NCI-H187 (cell line): ENCODE measurements at places on chromosomes 1 and 21.

DNA sequence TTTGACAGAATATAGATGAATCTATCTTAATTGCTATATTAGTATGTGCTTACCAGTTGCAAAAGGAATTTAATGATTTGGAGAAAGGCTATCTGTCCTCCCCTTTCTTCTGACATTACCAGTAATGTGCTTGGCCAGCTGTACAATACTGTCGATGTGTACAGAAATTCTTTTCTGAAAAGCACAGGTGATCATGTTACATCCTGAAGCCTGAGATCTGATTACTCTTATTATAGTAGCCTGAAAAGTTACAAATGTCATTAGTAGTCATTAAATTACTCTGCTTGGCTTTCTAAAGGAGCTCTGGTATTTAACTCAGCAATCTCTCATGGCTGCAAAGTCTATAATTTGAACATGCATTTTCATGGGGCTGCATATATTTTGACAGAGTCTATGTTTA lies 209.8 kb downstream of the PTPRC start:
- no peak for DNase-seq

DNA sequence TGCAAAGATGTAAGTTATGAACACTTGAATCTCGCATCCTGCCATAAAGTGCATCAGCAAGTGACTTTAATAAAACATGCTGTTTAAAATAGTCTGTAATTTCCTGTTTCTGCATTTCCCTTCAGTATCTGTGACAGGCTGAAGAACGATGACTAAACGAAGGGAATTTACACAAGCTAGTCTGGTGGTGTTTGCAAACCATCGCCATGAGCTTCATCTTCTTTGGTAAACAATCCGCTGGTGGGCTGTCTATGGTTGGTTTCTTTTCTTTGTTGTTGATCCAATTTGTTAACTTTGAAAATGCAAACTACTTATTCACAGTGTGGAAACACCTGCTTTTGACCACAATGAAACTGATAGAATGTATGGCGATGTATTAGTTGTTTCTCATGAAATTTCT lies 13.9 kb downstream of the SERTAD4 start:
- DNase-seq = no peak

DNA sequence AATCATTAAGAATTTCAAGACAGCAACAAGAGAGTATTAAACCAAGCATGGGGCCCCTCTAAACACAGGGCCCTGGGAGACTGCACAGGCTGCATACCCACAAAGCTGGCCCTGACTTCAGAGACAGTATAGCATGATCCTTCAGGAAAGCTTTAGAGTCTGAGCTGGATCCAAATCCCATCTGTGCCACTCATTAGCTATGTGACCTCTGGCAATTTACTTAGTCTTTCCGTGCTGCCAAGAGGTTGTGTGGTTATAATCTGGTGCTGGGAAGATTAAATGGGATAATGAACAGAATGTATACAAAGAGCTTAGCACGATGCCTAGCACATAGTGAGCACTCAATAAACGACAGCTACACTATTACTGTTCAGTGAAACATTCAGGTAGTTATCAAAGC lies 4.0 kb downstream of the PHC2 start:
- no peak for DNase-seq

- no peak for DNase-seq
Measured at GRCh38 chr1:48450505-48450904, 21.5 kb downstream of the SPATA6 start.

DNA sequence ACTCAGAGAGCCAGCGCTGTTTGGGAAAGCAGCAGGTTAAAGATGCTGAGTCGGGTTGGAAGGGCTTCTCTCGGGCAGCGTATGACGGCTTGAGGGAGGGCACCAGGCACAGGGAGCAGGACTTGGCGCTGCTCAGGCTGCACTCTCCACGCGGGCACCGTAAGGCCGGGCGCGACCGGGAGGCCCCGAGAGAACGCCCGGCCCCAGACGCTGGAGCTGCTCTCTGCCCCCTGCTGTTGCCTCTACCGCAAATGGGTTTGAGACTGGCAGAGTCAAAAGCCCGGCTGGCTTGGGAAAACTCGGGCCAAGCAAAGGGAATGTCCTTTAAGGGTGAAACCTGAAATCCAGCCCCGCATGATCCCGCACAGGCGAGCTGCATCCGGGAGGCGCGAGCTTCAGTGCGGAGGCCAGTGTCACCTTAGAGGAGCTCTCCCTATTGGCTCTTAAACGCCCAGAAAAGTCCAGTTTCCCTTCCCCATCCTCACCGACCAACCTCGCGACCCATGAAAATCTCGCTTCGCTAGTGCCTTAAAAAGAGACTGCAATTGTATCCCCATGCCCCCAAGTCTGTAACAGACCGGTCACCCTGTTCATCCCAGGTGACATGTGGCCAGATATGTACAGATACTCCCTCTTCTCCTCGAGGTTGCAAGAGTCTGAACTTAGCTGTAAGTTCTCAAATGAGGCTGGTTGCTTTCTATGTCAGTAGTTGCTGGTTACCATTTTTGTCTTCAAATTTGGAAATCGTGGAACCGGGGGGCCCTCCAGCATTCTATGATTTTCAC lies 1.1 kb downstream of the PRRX1 start:
- DNase-seq = peak; percentile 25

DNA sequence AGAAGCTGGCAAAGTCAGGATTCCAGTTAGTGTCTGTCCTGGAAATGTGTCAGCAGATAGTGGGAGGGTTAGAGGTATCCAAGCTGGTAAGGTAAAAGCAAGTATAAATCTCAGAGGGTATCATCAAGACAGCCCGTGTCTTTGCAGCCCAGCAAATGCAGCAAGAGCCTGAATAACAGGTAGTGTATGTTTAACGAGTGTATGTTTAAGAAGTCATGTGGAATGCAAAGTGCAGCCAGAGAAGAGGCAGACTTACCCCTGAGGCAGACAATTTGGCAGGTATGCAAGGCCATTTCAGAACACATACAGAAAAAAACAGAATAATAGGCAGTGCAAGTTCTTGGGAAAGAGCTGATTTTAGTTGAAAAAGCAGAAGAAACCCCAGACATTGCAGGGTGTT lies 411.0 kb upstream of the NEGR1 start:
- DNase-seq = no peak

DNA sequence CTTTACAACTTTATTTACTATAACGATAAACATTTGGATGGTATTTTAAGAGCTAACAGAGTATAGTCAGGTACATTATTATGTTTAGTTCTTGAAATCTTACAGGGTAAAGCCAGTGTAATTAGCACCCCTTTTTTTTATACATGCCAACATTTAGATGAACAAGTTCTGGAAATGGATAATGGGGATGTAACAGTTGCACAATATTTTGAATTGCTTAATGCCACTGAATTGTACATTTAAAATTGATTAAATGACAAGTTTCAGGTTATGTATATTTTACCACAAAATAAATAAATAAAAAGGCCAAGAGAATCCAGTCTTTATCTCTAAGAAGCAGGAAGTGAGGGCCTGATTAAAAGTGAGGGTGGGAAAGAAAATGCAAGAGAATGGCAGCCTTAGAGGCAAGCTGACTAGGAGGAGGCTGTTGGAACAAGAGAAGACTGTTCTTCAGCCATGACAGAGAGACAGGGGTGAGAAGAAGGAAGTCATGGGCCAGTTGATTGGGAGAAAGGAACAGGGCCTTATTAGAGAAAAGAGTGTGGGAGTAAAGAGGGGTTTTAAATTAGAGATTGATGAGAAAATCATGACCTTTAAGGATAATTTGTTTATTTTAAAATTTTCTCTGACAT lies 49.9 kb upstream of the TNFSF18 start:
- DNase-seq = no peak

GRCh38 chr1:183757061-183757460 lies 47.9 kb upstream of the RGL1 start:
- DNase-seq = no peak

GRCh38 chr1:235911300-235911662 lies 44.6 kb upstream of the LYST start:
- no peak for DNase-seq

DNA sequence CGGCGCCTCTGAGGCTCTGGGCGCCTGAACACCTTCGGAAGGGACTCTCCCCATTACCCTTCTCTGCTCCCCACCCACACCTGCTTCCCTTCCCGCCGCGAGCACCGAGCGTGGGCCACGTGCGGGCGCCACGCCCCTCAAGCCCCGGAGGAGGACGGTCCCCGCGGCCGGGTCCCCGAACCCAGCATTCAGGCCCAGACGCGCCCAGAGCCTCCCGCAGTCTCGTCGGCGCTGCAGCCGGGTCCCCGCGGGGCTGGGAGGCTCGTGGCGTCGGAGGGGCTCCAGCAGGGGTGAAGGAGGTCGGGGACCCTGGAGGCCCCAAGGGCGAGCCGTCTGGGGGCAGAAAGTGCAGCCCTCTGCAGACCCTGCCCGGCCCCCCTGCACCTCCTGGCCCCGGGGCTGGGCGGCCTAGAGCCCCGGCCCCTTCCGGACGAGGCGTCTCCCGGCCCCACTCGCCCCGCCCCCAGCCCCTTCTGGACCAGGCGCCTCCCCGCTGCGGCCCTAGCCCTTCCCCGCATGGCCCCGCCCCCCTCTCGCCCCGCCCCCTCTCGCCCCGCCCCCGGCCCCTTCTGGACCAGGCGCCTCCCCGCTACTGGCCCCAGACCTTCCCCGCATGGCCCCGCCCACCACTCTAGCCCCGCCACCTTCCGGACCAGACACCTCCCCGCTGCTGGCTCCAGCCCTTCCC lies 378 bp upstream of the SMIM1 start:
- DNase-seq = peak; percentile 65

GRCh38 chr1:204114606-204115005 lies 37.2 kb downstream of the ETNK2 start:
- DNase-seq = no peak

DNA sequence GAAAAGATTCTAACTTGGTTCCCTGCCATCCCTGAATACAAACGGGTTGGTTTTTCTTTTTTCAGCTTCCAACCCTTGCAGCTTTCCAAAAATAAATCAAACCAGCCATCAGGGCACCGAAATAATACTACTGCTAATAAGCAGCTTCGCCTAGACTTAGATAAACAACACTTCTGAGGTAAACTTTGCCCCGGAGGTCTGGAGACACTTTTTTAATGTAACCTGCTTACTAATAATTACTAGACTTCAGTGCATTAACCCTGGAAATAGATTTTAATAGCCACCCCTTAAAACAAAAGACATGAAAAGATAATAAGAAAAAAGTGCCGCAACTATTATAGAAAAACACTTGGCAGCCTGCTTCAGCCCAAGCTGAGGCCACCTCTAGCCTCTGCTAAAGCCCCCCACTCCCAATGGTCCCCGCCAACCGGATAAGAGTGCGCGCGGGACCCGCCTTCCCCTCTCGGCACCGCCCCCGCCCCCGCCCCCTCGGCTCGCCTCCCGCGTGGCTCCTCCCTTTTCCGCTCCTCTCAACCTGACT lies 405 bp upstream of the GADD45A start:
- no peak for DNase-seq

GRCh38 chr21:29302359-29302875 lies 3.7 kb downstream of the BACH1 start:
- DNase-seq = no peak

DNA sequence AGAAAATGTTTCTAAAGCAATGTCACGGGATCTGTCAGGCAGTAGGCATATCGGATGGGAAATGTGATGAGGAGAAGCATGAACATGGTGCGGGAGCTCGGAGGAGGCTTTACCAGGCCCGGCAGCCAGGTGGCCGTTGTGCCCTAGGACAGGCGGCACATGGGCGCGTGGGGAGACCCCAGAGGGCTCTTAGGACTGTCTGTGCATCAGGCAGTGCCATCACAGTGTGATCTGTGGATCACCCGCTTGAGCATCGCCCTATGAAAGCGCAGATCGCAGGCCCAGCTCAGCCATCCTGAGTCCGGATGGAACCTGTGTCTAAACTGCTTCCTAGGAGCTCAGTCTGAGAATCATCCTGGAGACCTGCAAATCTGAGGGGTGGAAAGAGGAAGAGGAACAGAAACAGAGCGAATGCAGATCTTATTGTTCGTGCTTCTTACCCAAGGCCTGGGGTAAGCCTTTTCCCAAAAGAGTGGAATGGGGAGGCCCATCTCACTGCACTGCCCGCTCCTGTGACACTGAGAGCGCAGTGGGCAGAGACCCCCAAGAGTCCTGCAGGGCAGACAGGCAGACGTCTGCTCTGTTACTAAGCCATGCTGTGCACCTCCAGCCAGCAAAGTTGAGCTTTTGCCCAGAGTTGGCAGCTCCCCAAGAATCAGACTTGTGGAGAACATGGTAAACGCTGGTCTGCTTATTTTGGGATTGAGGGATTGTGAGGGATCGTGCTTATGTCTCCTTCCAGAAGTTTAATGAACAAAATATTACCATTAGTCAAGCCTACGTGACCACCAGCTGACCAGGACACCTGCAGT lies 251.0 kb downstream of the RHOU start:
- no peak for DNase-seq

DNA sequence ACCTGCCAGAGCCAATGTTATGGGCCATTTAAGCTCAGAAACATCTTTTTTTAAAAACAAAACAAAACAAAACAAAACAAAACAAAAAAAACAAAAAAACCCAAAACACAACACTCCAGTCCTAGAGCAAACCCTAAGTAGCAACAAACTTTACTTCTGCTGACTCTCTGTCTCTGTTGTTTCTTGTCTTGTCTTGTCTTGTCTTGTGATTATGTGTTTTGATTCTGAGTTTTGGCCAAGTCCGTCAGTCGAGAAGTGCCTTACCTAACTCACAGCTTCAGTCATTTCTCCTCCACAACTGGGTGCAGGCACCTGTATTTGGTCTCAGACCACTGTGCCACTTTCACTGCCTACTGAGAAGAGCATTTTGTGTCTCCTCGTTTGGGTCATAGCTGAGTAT lies 307.9 kb downstream of the BACH1 start:
- no peak for DNase-seq

DNA sequence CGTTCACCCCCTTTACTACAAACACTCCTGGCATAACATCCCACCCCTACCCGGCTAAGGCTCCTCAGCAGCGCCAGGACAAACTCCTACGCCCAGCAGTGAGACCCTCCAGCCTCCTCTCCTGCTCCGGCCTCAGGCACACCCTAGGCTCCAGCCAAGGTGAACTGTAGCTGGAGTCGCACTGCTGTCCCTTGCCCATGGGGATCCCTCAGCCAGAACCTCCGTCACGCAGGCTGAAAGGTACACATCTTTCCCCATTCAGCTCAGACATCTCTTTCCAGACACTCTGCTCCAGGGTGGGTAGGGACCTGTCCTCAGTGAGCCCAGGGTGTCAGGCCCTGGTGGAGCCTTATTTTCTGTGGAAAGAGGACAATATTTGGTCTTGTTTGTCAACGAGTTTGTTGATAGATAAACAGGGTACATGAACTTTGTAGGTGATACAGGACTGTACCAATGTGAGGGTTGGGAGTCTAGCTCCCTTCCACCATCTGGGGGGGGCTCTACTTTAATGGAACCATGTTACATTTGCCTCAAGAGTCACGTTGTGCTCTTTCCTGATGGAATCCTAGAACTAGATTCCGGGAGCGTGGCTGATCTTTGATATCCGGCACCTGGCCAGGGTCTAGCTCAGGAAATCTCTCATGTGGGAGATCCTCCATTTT lies 56.5 kb upstream of the SSBP3 start:
- DNase-seq = no peak

DNA sequence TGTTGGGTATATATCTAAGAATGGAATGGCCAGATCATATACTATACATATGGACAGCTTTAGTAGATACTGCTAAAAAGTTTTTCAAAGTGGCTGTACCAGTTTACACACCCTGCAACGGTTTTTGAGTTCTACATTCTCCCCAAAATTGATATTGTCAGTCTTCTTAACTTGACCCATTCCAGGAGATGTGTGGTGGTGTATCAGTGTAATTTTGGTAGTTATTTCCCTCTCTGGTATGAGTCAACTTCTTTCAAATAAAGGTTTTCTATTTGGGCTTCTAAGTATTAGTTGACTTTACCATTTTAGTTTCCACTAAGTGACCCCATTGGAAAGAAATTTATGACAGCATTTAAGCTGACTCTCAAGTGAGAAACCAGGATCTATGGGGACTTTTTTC lies 29.2 kb downstream of the INKA2 start:
- DNase-seq = no peak
